SK-MEL-5 (cell line): ENCODE measurements at places on chromosomes 6 and 20. TPM values are rescaled to one million over a fixed set of nuclear protein-coding genes. Genes with fewer than 3 reads are reported as not detected.
A peak's percentile ranks its signal among the peaks of the same experiment; 100 is the strongest.

DNA sequence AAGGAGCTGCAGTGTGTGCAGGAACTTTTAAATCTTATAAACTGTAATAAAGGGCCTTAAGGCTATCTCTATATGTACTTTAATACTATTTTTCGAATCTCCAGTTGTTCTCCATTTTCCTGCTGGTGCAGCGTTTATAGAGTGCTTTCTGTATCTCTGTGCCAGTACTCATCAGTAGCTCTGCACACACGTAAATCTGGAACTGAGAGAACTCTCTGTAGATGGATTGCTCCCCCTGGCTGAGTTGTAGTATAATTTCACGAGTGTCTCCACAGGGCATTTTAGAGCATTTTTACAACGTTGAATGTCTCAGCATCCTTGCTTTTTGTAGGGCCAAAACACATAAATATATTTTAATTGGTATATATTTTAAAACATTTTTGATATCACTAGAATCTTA lies 256.5 kb downstream of the TRDN start:
- DNase-seq = peak; percentile 68

- DNase-seq = peak; percentile 68
These were observed 92.3 kb downstream of the RFX6 start for GRCh38 chr6:116969211-116969863.

DNA sequence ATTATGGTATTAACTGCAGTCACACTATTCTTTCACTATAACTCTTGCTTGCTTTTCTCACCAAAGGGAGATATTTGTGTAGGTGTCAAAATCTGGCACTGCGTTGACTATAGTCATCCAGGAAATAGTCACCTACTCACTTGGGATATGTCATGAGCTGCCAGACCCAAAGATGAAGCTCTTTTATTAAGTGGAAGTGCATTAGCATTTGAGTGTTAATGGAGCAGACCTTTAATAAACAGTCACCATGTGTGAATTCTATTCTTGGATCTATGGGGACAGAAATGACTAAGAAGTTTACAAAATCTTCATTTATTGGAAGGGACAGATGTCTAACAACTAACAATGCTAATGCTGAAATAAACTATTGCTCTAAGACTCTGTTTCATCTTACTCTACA lies 130.1 kb upstream of the NEDD9 start:
- no peak for DNase-seq

- DNase-seq = no peak
These were observed 31.4 kb downstream of the TBC1D32 start for GRCh38 chr6:121302882-121303281.

GRCh38 chr6:73506246-73506645 lies 14.6 kb downstream of the EEF1A1 start:
- no peak for DNase-seq

GRCh38 chr20:44739942-44740341 lies 5.7 kb upstream of the KCNK15 start:
- DNase-seq = no peak

GRCh38 chr6:14969126-14969525 lies 276.7 kb upstream of the JARID2 start:
- DNase-seq = no peak

DNA sequence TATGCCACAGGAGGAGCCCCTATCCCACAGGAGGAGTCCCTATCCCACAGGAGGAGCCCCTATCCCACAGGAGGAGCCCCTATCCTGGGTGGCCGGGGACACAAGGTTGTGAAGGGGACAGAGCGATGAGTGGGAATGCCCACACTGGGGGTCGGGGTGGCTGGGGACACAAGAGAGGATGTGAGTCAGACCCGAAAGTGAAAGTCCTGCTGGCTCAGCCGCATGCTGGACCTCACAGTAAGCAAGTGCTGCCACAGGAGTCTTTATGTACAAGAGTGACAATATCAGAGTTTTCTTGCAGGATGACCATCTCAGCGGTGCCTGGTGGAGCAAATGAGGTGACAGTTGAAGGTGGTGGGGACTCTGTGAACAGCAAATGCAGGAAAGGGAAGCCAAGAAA lies 93.7 kb downstream of the PSMB1 start:
- DNase-seq = no peak

DNA sequence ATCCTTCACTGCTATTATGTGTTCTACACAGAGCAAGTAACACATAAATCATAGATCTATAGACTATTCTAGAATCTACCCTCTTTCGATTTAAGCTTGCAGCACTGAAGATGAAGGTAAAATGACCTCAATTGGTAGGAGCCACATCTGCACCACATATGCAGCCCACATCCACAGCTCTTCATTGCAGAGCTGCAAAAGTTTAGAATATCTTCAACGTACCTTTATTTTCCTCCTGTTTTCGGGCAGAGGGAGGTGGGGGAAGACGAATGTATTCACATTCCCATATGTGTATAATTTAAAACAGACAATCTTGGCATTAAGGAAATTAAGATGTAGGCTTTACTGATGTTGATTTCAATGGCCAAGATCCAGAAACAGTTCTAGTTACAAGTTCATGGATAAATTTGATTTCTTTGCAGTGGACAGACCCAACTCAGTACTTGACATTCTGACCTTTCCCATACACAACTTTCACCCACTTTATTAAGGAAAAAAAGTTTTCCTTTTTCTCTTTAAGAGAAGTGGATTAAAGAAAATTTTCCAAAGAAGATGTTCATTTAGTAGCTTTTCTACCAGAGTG lies 14.0 kb downstream of the EPB41L2 start:
- no peak for DNase-seq

Gene COL19A1
- total RNA-seq = 39.9 and 41.7 TPM in 2 replicates

Gene CRISP2
- not detected in 2 replicates for total RNA-seq

Gene SENP6
- total RNA-seq = 67.4 and 72.8 TPM in 2 replicates

Gene HCRTR2
- total RNA-seq = not detected in 2 replicates

Gene TRIM10
- total RNA-seq = not detected in 2 replicates

Gene CBLN4
- not detected in 2 replicates for total RNA-seq

Gene CST4
- total RNA-seq = not detected in 2 replicates

Gene KHDC1L
- total RNA-seq = not detected in 2 replicates
